Stimulated activated CD8-positive, alpha-beta memory T cell treated with anti-CD3 and anti-CD28 coated beads, Interleukin-15, amount 100 ng/mL, for 4 hours (primary cell): ENCODE measurements at places on chromosomes 1 and 21.

- DNase-seq: no peak
These were observed 70.3 kb upstream of the KCNK1 start for GRCh38 chr1:233543338-233544255.

- DNase-seq: no peak
These were observed 5.4 kb downstream of the EIF2D start for GRCh38 chr1:206606867-206607266.

- no peak for DNase-seq
These were observed 31.7 kb downstream of the A3GALT2 start for GRCh38 chr1:33288976-33289857.

DNA sequence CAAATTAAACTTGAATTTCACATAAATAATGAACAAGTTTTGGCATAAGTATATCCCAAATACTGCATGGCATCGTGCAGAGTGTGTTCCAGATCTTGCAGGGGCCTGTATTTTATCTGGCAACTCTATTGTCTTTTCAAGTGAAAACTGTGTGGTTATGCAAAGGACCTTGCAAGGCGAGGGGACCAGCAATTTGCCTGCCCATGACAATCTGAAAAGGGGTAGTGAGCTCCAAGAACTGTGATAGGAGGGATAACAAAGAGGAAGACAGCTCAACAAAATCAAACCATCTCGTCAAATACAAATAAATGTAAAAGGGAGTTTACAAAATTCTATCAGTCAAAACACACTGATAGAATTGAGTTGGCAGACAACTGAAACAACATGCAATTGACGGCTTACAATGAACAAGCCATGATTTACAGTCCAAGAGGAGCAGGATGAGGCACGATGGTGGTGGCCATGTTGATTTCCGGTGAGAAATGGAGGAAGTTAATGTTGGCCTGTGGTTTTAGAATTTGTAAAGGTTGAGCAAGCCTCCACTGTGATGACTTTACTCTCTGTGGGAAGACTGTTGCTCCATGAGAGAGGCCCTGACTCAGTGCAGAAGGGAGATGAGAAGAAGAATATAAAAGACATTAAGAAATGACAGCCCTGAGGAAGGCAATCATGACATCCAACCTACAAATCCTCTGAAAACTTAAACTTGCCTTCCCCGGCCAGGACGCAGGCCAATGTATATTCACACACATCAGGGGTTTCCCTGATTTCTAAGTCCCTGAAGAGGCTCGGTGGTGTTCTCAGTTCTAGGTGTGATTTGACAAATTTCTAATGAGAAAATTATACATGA lies 132.2 kb downstream of the ADSS2 start:
- peak; percentile 23 for DNase-seq

DNA sequence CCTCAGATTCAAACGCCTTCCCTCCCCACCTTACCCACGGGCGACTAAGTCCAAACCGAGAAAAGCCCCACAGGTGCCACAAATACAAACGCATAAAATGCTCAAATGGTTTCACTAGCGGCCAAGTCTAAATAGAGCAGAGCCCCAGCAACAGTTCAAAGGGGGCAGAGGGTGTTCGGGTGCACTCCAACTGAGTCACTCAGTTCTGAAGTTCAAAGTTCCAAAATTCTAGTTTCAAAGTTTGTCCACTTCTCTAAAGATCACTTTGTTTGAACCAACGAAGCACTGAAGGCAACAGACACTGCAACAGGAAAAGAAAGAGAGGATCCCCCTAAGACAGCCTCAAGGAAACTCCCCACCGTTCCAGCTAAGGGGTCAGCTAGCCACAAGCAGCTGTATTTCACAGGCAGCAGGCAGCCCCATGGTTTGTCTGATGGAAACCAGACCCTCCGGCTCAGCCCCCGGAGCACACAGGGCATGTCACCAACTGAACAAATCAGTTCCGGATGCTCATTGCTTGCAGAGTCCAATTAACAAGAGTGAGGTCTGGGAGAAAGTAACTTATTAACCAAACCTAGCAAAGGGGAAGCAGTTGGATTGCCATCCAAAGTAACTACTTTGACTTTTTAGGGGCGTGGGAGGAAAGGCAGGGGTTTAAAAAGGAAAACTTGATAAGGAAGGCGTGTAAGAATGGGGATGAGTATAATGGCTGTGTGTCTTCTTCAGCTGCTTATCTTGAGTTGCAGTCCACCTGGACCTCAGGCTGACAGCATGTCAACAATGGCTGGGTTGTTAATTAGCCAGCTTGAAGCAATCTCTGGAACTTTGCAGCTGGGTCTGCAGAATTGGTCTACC lies 1423.9 kb upstream of the PRMT6 start:
- DNase-seq: no peak

DNA sequence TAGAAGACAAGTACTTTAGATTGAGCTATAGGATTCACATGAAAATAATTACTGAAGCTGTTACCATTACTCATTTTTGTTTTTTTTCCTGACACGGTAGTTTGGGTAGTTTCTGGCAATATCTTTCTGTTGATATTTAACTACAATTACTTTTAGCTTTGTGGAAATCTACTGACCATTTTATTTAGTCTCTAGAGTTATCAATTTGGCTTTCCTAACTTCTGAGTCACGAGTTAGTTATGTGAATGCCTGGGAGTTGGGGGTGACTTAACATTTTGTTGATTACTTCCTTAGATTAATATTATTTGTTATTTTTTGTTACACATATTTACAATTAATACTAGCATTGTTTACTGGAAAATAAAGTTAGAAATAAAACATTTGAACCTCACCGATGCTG lies 160.6 kb downstream of the HMCN1 start:
- DNase-seq: no peak

DNA sequence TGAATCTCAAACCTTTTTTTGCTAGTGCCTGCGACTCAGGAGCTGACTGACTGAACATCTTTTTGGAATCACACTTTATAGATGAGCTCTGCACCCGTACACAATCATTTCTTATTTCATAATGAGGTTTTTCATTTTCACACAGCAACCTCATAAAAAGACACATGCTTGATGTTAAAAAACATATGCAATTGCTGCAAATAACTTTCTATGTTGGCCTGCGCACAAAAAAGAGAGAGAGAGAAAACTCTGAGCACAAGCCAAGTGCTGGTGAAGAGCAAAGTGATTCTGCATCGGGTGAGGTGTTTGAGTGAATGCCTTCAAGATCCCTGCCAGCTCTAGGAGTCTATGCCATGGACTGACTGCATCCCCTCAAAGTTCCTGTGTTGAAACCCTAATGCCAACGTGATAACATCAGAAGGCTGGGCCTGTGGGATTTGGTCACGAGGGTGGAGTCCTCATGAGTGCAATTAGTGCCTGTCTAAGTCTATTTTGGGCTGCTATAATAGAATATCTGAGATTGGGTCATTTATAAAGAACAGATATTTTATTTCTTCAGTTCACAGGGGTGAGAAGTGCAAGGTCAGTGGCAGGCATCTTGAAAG lies 36.6 kb downstream of the C1orf87 start:
- DNase-seq: no peak

DNA sequence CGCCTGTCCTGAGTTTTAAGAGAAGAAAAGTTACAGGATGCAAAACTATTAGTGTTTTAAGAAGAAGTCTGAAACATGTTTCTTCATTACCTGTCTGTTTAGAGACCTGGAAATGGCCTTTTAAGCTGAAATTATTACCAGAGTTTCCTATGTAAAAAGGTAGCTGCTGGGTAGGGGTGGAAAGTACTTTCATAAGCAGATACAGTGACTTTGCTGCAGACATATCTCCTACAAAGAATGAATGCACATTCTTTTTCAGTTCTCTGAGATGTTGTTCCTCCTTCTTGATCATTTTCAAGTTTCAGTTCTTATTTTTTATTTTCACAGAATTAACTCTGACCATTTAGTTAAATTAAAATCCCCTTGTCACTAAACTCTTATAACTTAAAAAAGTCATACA lies 1329.6 kb downstream of the KCNT2 start:
- DNase-seq: no peak

GRCh38 chr1:35500439-35500838 lies 56.8 kb downstream of the KIAA0319L start:
- no peak for DNase-seq

DNA sequence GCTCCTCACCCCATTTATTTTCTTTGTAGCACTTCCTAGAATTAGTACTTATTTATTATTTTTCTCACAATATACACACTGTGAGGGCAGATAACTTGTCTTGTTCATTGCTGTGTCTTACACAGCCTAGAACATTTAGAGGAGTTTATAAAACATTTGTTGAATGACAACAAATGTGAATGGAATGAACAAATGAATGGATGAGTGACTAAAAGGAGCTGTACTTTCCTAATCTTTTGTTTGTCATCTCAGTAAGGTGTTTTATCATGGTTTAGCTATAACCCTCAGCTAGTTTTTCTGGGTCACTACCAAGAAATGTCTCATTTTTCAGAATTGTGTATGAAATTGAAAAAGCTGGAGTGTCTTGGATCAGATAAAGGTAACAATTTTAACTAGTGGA lies 239.3 kb upstream of the KCNK2 start:
- DNase-seq: no peak
